Glomerular endothelial cell (primary cell): ENCODE measurements at places on chromosomes 7 and 10. TPM values are rescaled to one million over a fixed set of nuclear protein-coding genes. Genes with fewer than 3 reads are reported as not detected.

Gene FRA10AC1
- total RNA-seq, result 6.9 and 19.0 TPM in 2 replicates

Gene SYT15B
- 1.1 TPM in 1 of 2 replicates, not detected in the other for total RNA-seq

DNA sequence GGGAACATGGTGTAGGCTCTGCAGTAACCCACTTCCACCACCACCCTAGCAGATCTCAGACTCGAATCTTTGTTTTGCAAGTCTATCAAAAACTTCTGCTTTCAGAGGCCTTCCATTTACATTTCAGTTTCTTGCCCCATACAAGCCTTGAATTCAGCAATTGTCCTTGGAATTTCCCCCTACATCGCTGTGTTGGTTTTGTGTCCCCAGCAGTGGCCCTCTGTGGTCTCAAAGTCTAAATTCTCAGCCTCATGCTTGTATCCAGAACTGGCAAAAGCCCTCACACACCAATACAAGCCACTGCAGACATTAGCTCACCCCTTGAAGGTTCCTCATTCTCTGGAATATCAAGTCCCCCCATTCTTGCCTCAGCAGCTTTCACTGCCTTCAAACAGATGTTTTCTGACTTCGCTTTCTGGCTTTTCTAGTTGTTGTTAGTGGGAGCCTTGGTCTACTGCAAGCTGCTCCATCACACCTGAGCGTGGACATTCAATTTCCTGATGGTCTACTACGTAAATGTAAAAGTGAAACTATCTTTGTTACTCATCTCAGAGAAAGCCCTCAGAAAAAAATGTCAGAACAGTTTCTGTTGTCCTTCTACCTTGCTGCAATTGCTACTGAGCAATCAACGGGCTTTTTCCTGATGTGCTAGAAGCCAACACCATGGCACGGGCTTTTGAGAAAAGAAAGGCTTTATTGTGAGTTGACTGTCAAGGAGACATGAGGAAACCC is 1.8 kb upstream of the NUB1 start:
- no peak for DNase-seq

DNA sequence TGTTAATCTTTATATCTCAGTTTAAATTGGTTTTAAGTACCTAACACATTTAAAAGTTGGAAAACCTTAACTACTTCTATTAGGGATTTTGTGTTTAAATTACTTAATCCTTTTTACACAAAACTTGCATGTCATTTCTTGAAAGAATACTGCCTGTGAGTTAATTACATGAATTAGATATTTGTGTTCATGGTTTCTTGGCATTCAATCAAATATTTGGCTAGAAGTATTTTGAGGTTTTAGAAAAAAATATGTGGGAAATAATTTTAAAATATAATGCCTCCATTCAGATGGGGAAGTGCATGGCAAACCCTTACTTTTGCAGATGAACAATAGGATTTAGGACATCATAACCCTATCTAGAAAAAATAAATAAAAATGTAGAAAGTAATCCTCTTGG is 186.5 kb upstream of the SEMA3E start:
- no peak for DNase-seq

DNA sequence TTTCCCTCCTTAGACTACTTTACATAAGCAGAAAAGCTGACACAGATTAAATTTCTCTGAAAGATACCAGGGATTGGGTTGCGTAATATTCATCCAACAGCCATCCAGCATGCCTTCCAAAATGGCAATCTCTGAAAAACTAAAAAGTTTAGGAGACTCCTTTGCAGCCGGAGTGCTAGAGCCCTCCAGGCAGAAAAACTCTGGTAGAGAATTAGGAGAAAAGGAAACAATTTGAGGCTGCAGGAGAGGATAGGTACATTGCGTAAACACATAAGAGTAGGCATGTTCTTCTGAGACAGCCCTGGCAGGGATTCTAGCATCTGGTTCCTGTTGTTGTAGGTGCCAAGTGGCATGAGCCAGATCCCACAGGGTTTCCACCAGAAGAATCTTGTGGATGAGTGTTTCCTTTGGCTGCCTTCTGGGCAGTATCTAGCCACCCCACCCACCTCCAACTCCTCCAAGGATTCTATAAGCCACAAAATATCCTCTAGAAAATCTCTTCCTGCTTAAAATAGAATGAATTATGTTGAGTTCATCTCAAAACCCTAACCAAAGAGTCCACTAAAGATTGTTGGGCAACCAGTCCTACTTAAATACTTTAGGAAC is 402.4 kb downstream of the HGF start:
- DNase-seq, result no peak

GRCh38 chr10:16195178-16195769 is 241.5 kb upstream of the PTER start:
- DNase-seq, result no peak

- DNase-seq, result no peak
Measured at GRCh38 chr7:6338551-6339274, 66.3 kb upstream of the CYTH3 start.

- no peak for DNase-seq
Measured at GRCh38 chr10:117004227-117005025, 561 bp downstream of the SHTN1 start.

Gene SUN3
- total RNA-seq, result 0.64 TPM in 1 of 2 replicates, not detected in the other

Gene LIPJ
- total RNA-seq, result not detected in 2 replicates

Gene CPN1
- not detected in 2 replicates for total RNA-seq

DNA sequence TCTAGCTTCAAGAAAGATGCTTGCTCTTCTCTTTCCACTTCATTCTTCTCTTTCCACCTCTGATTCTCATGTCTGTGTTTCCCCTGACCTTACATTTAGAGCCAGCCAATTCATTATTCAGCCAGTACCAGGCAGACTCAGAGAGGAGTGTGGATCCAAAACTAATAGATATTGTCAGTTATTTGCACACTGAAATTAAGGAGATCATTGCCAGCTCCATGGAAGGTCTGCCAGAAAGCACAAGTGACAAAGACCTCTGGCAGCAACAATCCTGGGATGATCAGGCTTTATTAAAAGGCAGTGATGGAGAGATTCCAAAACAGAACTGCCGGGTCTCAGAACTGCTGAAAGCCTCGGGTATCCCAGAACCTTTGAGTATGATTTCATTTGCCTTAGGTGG is 749.4 kb downstream of the XPNPEP1 start:
- DNase-seq, result no peak

Gene SEMA3E
- 0.10 and 1.2 TPM in 2 replicates for total RNA-seq

GRCh38 chr10:6395606-6396005 is 184.5 kb downstream of the PRKCQ start:
- no peak for DNase-seq

Gene ATG9B
- 0.10 TPM in 1 of 2 replicates, not detected in the other for total RNA-seq

- no peak for DNase-seq
Measured at GRCh38 chr10:101896225-101896877, 52.8 kb upstream of the KCNIP2 start.

Gene CALHM3
- total RNA-seq, result not detected in 2 replicates

DNA sequence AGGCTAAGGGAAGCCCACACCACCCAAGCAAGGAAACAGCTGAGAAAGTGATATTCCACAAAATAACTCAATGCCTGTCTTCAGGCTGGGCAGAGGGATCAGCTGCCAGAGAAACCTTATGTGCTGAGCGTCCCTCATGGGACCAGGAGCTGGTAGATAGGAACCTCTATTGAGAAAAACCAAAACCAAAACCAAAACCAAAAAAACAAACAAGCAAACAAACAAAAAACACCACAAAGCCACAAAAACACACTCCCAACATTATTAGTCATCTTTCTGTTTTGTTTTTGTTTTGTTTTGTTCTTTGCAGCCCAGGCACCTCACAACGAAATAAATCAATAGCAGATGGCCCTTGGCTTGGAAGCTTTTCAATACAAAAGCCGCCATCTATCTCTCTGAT is 760.8 kb upstream of the CELF2 start:
- no peak for DNase-seq

DNA sequence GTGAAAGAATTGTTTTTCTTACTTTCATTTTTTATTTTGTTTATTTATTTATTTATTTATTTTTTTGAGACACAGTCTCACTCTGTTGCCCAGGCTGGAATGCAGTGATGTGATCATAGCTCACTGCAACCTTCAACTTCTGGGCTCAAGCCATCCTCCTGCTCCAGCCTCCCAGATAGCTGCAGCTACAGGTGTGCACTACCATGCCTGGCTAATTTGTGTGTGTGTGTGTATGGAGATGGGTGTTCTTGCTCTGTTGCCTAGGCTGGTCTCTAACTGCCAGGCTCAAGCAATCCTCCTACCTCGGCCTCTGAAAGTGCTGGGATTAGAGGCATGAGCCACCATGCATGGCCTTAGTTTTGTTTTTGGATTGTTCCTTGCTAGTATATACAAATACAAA is 55.4 kb upstream of the TRIM8 start:
- no peak for DNase-seq

DNA sequence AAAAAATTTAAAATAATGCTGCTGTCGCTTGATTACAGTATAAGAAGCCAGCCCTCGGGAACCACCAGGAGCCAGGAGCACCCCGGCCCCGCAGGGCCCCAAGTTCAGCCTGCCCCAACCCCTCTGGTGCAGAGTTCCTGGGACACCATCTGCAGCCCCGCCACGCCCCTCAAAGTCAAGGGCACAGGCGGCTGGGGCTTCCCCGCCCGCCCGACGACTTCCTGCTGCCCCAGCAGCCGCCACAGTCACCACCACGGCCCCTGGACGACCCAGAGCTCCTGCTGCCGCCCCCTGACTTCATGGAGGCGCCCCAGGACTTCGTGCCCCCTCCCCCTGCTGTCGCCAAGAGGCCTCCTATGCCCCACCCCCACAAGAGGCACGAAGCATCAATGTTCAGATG is 103.6 kb upstream of the PDSS1 start:
- DNase-seq, result no peak

Gene PRLHR
- total RNA-seq, result not detected in 2 replicates

Gene OPN4
- total RNA-seq, result not detected in 2 replicates
